ENCODE measurements at places on chromosomes 13 and 19.

DNA sequence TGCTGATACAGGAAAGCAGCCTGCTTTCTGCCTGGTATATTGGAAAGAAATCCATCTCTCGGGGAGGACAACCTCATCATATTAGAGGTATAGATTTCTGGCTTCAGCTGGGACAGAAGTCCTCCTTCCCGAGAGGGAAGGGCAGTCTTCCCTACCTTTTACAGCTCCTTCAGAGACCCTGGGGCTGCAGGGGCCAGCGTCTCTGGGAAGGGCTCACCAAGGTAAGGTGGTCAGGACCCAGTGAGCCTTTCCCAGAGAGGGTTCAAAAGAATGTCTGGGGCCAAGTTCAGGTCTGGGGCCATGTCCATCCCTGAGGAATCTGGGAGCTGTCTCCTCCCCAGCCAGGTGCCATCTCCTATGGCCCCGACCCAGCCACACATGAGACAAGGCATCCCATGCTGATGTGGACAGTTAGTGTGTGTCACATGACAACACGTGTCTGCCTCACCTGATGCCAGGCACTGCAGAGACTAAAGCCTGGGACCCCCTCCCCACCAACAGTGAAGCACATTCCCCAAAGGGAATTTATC lies 136.4 kb downstream of the URI1 start:
- DNase-seq = no peak

- no peak for DNase-seq
Measured at GRCh38 chr19:46620716-46621115, 4.2 kb downstream of the PTGIR start.

DNA sequence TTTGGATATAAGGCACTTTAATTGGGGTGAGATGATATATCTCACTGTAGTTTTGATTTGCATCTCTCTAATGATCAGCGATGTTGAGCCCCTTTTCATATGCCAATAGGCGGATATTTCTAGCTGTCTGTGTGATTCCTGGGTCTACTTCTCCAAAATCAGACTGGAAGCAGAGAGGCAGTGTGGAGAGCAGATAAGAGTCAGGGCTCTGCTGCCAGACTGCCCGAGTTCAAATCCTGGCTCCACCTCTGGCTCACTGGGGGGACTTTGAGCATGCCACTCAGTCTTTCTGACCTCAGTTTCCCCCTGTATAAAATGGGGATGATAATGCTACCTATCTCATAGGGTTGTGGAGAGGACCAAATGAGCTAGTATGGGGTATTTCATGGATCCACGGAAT lies 24.0 kb upstream of the ACP7 start:
- DNase-seq = no peak

- no peak for DNase-seq
Measured at GRCh38 chr13:54628383-54628782, 1599.8 kb downstream of the OLFM4 start.

GRCh38 chr13:39012608-39013007 lies 22.0 kb upstream of the STOML3 start:
- DNase-seq = no peak
